ENCODE measurements at places on chromosomes 1 and 21. TPM values are rescaled to one million over a fixed set of nuclear protein-coding genes. Genes with fewer than 3 reads are reported as not detected.

The ANKRD45 gene
- not detected for total RNA-seq

The KCNQ4 gene
- total RNA-seq: 0.35 TPM

DNA sequence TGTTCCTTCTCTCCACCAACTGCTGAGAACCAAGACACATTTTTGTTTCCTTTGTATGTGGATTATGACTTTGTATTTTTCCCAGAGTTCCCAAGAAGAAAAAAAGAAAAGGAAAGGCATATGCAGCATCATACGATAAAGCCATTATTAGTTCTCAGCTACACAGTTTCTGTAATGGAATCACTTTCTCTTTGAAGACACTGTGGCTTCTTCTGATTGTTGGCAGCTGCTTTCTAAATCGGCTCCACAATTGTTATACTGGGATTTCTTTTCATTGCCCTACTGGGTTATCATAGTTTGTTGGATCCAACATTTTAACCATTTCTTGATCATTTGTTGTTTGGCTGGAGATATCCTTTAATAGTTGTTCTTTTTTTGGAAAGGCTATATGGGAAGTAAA, 89.5 kb upstream of the HIVEP3 start:
- DNase-seq: no peak

DNA sequence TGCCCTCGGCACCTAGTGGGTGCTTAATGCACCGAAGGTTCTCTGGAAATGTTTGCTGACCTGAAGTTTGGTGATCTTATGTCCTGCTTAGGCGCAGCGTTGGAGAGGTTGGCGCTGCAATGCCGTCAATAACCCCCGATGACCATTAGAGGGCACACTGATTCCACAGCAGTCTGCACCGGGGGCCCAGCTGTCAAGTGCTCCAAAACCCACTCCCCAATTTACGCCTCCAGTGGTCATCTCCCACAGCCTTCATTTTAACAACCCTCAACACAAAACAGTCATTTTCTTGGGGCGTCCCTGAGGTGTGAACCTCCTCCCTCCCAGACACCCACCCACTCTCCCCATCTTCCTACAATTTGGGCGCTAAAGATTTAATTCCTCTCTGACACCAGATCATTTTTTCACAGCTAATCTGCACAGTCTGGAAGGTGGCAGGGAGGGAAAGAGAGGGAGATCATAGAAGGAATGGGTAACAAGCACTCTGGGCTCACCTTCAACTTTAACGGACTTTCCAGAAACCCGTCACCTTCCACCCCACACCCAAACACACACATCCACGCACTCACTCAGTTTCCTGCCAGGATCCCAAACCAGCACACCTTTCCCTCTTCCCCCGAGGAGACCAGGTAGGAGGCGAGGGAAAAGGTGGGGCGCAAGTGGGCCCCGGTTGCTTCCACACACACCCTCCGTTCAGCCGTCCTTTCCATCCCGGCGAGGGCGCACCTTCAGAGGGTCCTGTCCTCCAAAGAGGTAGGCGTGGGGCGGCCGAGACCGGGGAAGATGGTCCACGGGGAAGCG, 570 bp upstream of the NPR1 start:
- peak; percentile 18 for DNase-seq

- no peak for DNase-seq
Measured at GRCh38 chr21:39281853-39282252, 31.6 kb downstream of the BRWD1 start.

DNA sequence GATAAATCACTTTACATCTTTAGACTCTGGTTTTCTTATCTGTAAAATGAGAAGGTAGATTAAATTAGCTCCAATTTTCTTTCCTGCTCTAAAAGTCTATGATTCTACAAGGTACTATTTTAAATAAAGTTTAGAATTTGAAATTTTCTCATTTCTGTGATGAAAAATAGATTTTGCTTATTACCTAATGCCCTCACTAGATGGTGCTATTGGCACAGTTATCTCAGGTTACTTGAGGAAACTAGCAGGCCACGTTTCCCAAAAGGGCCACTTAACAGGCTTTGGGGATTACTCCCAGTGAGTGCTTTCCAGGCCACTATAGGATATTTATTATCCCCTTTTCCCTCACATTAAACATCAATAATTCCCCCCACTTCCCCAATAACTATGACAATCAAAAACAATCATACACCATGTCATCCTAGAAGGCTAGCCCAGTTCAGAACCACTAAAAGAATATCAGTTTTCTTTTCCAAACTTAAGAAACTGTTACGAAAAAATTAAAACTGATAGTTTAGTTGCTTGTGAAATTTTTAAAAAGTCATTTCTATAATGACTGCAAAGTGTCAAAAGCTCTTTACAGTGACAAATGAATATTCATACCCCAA, 30.6 kb downstream of the OMA1 start:
- DNase-seq: peak; percentile 12

GRCh38 chr1:22376546-22376945, 75.1 kb upstream of the ZBTB40 start:
- no peak for DNase-seq

DNA sequence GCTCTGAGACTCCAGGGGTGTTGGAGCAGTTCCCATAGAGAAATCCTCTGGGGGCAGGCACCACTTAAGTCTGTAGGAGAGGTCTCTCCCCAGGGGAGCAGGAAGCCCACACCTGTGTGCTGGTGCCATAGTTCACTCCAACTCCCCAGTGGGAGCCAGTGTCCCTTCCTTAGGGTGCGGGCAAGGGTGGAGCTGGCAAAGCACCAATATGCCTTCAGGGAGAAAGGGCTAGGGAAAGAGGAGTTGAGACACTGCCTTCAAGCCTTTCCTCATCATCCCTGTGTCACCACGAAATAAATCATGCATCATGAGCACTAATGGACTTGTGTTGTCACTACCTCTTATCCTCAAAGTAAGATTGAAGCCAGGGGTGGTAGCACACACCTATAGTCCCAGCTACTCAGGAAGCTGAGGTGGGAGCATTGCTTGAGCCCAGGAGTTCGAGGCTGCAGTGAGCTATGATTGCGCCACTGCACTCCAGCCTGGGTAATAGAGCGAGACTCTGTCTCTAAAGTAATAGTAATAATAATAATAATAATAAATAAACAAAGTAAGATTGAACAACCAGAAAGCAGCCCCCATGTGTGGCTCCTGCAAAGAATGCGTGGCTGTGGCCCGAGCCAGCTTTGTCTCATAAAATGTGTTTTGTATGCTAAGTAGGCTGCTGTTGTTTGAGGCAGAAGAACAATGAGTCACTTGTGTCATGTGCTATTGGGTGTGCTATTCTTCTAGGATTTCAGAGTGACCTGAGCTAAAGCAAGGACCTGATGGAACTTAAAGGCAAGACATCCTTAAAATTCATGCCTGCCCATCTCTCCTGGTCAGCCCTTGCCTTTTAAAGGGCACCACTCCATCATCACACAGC, 6.7 kb upstream of the TIE1 start:
- no peak for DNase-seq

DNA sequence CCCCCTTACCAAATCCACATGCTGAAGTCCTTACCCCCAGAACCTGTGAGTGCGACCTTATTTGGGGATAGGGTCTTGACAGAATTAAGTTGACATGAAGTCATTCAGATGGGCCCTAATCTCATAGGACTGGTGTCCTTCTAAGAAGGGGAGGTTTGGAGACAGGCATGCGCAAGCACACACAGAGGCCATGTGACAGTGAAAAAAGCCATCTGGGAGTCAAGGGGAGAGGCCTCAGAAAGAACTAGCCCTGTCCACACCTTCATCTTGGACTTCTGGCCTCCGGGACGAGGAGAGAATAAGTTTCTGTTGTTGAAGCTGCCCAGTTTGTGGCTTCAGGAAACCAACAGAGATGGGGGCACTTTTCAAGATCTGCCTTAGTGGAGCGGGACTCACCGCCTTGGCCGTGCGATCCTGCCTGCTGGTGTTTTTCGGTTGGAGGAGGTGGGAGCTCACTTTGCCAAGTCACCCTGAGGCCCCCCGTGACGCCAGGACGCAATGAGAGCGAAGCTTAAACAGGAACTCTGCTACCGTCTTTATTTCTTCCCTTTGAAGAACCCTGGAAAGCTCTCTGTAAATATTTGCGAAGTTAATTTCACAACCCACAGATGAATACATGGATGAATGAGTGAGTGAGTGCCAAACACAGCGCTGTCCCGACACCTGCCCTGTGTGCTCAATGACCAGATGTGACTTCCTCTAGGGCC, 42.5 kb upstream of the C1orf174 start:
- DNase-seq: no peak

All from T-cell (primary cell).